ENCODE measurements at places on chromosomes 4 and X.

DNA sequence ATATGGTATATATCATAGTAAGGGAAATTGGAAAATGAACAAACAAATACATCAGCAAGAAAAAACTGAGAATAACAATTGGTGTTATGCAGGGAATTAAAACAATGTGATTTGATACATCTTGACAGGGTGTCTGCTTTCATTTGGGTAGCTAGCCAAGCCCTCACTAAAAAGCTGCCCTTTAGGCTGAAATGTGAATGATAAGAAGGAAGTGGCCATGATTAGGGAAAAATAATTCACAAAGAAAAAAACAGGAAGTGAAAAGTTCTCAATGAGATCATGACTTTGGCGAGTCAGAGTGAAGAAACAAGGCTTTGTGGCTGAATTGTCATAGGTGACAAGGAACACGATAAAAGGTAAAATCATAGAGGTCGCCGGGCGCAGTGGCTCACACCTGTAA, 675.8 kb upstream of the SLIT2 start:
- no peak for DNase-seq

- no peak for DNase-seq
Measured at GRCh38 chr4:187333151-187333550, 609.5 kb upstream of the FAT1 start.

DNA sequence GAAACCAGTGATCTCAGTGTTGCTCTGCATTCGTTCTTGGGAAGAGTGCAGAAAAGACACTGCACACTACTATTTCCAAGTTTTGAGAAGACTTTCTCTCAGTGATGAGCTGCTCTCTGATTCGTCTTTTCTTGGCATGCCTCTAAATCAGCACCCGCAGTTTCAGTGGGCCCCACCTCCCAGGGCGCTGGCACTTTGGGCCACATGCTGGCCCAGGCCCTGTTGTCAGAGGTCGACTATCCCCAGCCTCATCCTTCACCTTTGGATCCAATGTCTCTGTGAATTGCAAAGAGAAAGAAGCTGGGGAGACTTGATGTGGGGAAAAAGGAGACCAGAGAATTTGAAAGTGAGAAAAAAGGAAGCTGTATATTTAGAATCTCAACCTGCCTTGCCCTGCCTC, 644.1 kb upstream of the PITX2 start:
- no peak for DNase-seq

DNA sequence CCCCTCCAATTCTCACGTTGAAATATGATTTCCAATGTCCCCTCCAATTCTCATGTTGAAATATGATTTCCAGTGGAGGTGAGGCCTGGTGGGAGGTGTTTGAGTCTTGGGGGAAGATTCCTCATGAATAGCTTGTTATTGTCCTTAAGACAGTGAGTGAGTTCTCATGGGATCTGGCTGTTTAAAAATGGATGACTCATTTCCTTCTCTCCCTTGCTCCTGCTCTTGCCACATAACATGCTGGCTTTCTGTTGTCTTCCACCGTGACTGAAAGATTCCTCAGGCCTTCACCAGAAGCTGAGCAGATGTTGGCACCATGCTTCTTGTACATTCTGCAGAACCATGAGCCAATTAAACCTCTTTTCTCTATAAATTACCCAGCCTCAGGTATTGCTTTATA, 346.8 kb upstream of the TECRL start:
- no peak for DNase-seq

DNA sequence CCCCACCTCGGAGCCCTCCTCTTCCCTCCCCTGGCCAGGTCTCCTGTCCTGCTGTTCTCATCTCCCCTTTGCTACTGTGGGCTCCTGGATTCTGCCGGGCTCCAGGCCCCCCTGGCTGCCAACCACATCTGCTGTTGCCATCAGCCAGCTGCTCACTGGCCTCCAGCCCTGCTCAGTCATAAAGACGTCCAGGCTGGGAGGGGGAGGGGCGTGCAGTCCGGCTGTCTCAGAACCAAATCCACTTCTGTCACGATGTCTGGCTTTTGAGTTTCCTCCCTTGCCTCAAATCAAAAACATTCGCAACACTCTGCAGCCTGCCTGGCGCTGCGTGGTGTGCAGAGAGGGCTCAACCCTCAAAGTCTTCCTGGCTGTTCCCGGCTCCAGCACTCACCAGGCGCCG, 7.1 kb downstream of the RASL11B start:
- peak; percentile 90 for DNase-seq

- DNase-seq, result no peak
Measured at GRCh38 chr4:15870079-15870478, 68.5 kb downstream of the FGFBP1 start.

DNA sequence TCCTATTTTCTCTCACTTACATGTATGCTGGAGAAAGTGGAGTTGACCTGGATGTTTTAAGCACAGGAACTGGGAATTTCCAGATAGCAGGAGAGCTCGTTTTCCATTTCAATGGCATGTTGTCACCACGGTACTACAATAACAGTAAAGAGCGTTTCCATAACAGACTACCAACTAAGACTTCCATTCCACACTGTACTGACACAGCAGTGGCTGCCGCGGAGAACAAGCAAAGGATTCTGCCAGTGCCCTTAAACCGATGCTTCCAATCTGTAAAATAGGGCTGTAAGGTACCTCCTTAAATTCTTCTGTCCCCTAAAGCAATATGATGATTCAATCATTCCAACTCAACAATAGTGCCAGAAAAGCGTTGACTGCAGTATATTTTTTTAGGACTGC, 143.9 kb downstream of the KLHL13 start:
- no peak for DNase-seq

- DNase-seq, result no peak
Measured at GRCh38 chrX:2872671-2873277, 44.0 kb downstream of the GYG2 start.

DNA sequence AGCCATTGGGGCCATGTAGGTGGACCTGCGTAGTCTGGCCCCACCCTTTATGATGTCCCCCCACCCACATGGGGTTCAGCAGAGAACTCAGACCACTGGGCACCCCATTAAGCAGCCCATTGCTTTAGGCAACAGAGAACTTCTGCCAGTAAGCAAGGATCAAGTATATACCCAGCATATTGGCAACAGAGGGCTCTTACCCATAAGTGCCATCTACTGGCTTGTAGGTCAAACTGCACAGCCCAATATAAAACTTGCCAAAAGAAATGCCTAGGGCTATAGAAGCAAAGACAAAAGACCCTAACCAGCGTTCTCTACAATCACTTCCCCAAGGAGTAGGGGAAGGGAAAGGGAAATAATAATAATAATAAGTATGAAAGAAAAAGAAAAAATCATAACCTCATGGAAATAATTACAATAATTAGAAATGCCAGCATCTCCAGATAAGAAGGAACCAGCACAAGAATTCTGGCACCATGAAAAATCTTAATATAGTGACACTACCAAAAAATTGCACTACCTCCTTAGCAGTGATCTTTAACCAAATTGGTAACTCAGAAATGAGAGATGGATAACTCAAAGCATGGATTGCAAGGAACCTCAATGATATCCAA, 1090.7 kb downstream of the FAT4 start:
- DNase-seq, result peak; percentile 14

GRCh38 chr4:114366368-114366767, 232.2 kb upstream of the UGT8 start:
- no peak for DNase-seq

DNA sequence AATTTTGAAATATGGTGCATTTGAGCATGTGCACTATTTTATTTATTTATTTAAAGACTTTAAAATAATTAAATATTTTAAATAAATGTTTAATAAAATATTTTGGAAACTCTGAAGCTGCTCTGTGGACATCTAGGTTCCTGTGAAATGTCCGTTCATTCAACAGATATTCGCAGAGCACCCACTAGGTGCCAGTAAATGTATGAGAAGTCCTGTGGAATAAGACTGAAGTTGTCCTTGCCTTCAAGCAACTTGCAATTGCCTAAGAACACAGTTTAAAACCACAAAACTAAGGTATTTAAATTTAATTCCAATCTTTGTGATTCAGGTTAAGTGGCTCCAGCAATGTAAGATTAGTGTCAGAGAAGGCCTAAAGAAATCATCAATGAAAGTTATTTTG, 306.7 kb downstream of the GBA3 start:
- no peak for DNase-seq

- DNase-seq, result no peak
Measured at GRCh38 chr4:140639066-140639465, 70.3 kb upstream of the UCP1 start.

DNA sequence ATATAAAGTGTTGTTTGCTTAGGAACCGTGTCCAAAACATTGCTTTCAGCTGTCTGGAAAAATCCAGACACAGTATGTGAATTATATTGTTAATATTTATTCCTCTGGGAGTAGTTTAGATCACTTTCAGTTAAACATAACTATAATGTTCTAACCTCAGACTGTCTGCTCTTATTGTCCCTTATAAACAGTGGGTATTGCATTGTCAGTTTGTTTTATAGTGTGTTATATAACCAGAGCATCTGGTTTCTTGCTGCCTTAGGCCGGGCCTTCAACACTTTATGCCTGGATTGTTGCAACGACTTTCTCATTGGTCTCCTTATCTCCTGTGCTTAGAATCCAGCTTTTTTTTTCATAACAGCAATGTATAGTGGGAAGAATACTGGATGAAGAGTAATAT, 26.4 kb downstream of the ATG4A start:
- DNase-seq, result no peak

DNA sequence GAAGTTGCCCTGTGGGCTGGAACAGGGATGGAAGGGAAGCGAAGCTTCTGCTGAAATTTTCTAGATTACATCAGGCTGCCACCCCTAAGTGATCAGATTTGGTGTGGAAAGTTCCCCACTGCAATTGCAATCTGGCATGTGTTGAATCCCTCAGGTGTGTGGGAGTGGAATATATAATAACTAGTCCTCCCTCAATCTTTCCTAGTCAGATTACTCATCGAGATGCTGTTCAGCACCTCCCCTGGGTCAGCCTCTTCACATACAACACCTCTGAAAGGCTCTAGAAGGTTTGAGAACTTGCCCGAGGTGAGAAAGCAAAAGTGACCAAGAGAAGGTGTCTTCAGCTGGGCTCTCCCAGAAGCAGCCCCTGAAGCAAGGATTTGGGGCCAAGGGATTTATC, 336.8 kb downstream of the BCOR start:
- no peak for DNase-seq

DNA sequence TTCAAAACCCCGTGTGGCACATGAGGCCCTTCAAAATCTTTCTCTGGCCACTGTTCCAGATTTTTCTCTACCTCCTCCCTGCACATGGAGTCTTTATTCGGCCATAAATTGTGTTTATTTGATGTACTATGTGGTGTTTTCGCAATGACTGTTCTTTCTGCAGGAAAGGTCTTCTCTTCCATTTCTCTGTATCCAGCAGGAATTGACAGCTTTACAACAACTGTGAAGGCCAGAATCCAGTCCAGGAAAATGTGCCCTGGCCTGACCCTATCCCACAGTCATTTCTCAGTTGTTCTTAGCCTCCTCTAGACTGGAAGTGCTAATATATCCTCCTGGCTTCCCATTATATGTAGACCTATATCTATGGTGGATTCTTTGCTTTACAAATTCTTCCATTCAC, 191.4 kb downstream of the COL25A1 start:
- no peak for DNase-seq

- no peak for DNase-seq
Measured at GRCh38 chrX:73826996-73827395, 264.0 kb downstream of the CHIC1 start.

- DNase-seq, result no peak
Measured at GRCh38 chr4:13543032-13543838, 1.1 kb downstream of the NKX3-2 start.

DNA sequence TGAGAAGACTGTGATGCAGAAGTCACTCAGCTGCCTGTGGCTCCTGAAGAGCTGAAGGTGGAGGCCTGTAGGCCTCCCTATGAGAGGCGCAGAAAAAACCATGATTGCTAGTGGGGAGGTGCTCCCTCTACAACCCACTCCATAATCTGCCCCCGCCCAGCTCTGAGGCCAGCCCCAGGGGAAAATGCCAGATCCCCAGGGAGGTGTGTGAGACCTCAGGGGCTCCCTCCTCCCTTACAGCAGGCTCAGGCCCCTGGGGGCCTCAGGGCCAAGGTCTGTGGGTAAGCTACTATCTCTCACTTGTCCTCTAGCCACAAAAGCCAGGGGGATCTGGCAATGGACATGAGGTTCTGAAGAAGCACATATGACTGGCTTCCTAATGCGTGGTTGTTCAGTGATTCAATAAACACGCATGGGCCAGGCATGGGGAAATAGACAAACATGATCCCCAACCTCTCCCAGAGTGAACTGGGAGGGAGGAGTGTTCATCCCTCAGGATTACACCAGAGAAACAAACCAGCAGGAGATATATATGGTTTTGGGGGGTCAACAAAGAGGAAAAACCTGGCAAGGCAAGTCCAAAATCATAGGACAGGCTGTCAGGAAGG, 51.0 kb upstream of the MTM1 start:
- DNase-seq, result no peak

DNA sequence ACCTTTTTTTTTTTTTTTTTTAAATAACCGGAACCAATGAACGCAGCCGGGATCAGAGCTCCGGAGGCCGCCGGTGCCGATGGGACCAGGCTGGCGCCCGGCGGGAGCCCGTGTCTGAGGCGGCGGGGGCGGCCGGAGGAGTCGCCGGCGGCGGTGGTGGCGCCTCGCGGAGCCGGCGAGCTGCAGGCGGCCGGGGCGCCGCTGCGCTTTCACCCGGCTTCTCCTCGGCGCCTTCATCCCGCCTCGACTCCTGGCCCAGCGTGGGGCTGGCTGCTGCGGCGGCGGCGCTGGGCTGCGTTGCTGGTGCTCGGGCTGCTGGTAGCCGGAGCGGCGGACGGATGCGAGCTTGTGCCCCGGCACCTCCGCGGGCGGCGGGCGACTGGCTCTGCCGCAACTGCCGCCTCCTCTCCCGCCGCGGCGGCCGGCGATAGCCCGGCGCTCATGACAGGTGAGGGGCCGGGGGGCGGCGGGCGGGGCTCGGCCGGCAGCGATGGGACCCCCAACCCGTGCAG, 337 bp downstream of the STIM2 start:
- no peak for DNase-seq

- DNase-seq, result no peak
Measured at GRCh38 chr4:166846939-166847338, 387.4 kb downstream of the SPOCK3 start.

DNA sequence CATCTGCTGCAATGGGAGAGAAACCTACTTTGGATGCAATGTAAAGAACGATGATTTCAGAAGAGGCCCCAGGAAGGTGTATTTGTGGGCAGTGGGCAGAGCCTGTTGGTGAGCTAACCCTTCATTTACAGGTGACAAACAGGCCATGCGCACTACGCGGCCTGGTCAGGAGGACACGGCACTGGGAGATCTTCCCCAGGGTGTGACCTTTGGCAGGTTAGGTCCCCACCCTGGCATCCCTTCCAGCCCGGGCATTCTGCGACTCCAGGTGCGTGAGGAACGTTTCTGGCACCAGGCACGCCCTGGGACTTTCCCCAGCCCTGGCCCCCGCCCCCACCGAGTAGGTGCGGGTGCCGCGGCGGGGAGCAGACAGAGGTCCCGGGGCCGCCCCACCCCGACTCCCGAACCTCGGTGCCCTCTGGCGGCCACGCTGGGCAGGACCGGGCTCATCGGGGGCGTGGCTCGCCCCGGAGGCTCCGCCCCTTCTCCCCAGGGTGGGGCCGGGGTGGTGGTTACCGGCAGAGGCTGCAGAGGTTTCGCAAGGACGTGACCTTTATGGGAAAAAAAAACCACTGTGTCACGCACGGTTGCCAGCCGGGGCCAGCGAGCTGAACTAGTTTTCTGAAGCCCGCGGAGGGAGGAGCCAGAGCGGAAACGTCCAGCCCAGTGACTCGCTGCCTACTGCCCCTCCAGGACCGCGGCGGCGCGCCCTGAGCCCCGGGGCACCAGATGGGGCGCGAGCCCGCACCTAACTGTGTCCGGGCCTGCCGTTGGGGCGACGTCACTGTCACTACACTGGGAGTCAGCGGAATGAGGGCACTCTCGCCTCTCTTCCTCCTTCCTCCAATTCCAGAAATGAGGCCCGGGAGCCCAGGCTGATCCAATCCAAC, 5.0 kb upstream of the NYX start:
- DNase-seq, result no peak

GRCh38 chrX:64152857-64153256, 52.7 kb downstream of the AMER1 start:
- DNase-seq, result no peak

All from DMS 273 treated with DMSO at 0.1 percent for 48 hours (cell line).